ENCODE measurements at places on chromosomes 7 and 10.

GRCh38 chr10:71713135-71714030 is 6.2 kb downstream of the C10orf105 start:
- no peak for DNase-seq

- no peak for DNase-seq
Observed at GRCh38 chr10:17817790-17818189, 8.6 kb downstream of the MRC1 start.

- no peak for DNase-seq
Observed at GRCh38 chr10:119252051-119252465, 44.7 kb downstream of the GRK5 start.

GRCh38 chr10:113316506-113316905 is 236.3 kb upstream of the HABP2 start:
- no peak for DNase-seq

DNA sequence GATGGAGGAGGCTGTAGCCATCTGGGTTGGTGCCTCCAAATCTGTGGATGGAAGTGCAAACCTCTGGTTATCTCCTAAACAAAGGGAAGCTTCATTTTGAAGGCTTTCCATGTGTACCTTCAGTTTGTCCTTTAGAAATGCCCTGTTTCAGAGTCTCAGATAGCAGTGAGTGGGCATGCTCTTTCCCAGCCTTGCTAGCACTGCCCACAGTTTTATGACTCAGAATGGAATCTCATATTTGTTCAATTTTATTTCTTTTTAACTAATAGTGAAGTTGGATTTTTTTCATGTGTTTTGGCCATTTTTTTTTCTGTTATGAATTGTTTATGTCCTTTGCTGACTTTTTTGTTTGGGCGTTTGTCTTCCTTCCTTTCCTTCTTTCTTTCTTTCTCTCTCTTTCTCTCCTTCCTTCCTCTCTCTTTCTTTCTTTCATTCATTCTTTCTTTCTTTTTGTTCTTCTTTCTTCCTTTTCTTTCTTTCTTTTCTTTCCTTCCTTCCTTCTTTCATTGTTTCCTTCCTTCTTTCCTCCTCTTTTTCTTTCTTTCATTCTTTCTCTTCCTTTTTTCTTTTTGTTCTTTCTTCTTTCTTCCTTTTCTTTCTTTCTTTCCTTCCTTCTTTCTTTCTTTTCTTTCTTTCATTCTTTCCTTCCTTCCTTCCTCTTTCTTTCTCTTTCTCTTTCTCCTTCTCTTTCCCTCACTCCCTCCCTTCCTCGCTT is 25.6 kb downstream of the PRF1 start:
- no peak for DNase-seq

All from stimulated activated CD8-positive, alpha-beta memory T cell treated with anti-CD3 and anti-CD28 coated beads, Interleukin-2, amount 100 ng/mL, for 48 hours (primary cell).